ENCODE measurements at places on chromosomes 3 and 15.

GRCh38 chr3:131110087-131110486, 83.4 kb downstream of the NEK11 start:
- DNase-seq: peak; percentile 86

DNA sequence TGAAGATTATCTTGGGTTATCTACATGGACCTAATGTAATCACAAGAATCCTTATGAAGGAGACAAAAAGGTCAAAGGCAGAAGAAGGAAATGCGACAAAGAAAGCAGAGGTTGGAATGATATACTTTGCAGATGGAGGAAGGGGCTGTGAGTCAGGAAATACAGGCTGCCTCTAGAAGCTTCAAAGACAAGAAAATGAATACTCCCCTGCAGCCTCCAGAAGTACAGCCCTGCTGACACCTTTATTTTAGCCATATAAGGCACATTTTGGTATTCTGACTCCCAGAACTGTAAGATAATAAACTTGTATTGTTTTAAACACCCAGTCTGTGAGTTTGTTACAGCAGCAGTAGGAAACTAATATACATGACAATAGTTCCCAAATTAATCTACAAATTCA, 58.6 kb downstream of the SIDT1 start:
- DNase-seq: no peak

GRCh38 chr3:194888916-194889315, 203.2 kb downstream of the FAM43A start:
- DNase-seq: no peak

DNA sequence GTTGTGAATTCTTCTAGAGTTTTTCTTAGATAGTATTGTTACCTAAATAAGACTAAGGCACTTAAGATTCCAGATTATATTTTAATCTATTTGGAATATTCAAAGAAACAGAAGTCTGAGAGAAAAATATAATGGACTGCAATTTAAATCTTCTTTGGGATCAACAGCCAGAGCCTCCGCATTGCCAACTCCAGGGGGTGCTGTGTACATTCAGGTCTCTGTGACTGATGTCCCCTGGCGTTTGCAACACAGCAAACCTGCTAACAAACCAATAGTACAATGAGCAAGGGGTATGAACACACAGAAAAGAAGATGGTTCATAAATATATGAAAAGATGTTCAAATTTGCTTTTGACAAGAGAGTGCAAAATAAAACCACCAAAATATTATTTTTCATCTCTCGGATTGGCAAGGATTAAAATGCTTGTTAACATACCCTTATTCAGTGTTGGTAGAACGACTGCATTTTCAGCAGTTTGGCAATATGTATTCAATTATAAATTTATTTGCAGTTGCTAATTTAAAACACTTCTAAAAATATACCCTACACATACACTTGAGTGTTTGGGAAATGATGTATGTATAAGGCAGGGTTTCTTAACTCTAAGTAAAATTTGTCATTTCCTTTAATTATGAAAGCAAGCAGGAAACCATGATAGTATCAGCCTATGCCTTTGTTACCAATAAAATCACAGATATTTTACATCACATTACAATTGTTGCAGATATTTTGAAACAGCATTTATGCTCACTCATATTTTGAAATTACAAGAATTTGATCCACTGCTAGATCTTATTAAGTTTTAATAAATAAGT, 16.1 kb upstream of the TM4SF1 start:
- DNase-seq: peak; percentile 84

- no peak for DNase-seq
Measured at GRCh38 chr15:58247855-58248842, 110.0 kb downstream of the AQP9 start.

DNA sequence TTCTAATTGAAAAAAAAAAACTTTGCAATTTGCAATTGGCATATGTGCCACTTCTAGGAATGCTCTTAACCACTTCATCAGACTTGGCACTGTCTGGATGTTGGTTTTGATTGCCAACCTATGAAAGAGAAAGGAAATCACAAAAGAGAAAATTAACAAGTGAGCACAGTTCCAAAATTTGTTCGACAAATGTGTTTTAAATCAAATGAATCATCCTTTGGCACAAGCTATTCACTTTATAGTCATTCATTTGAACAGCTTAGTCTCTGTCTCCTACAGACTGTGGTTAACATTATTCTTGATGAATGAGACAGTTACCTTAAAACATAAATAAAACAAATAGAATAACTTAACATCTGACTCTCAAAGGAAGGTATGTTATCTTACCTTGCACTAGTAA, 265.0 kb downstream of the EPHA3 start:
- DNase-seq: no peak

DNA sequence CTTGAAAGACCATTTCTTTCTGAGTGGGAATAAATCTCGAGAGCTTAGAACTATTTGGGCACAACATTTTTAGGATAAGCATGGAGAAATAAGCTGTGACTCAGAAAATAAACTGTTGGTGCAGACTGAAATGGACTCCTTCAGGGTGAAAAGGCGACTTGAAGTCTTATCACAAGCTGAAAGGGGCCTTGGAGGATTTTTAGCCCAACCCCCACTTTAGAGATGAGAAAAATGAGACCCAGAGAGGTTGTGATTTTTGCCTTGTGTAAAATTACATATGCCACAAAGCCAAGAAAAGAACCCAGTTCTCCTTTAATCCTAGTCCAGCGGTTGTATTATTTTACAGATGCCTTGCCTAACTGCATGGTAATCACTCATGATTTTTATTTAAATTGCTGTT, 1.5 kb downstream of the ATP1B3 start:
- DNase-seq: peak; percentile 64

GRCh38 chr3:46866720-46867549, 3.7 kb upstream of the MYL3 start:
- peak; percentile 31 for DNase-seq
